ENCODE measurements at places on chromosomes 16 and 17. TPM values are rescaled to one million over a fixed set of nuclear protein-coding genes. Genes with fewer than 3 reads are reported as not detected.

DNA sequence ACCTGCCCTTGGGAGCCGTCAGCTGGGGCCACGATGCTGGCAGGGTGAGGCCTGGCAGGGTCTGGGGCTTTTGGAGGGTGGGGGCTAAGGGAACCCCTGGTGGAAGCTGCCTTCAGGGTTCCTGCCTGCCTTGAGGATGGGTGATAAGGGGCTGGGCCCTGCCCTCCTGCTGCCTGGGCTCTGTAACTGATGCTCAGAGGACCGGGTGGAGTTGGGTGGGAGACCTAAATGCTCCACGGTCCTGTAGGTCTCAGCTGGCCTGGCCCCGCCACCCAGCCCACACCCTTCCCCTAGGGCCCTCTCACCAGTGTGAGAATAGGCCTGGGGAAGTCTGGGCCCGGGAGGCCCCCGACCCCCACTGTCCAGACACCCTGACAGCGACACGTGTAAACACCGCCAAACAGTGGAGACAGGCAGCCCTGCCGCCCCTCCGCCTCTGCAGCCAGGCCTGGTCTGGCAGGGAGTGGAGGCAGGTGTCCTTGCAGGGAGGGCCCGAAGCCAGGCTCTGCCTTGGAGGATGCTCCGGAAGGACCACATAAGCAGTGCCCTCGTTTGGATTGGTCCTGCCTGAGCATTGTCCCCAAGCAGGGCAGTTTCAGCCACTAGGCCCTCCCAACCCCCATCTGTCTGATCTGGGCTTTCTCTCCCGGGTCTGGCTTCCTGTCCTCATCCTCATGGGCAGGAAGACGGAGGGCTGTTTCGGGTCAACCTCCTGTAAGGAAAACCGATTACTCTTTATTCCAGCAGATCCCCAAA lies 6.5 kb upstream of the BAHCC1 start:
- peaks cover 55% of the 10 kb centered on the region for H3K27me3 ChIP-seq
- no peaks in the 10 kb centered on the region for H3K36me3 ChIP-seq
- no peak for DNase-seq
- H3K4me1 ChIP-seq = peaks cover 1% of the 10 kb centered on the region
- no peak overlapping the region for H3K4me3 ChIP-seq
- no peak overlapping the region for H3K27ac ChIP-seq

GRCh38 chr17:74119049-74119580 lies 84.4 kb upstream of the RPL38 start:
- H3K4me1 ChIP-seq = no peaks in the 10 kb centered on the region
- no peaks in the 10 kb centered on the region for H3K36me3 ChIP-seq
- no peak overlapping the region for H3K4me3 ChIP-seq

DNA sequence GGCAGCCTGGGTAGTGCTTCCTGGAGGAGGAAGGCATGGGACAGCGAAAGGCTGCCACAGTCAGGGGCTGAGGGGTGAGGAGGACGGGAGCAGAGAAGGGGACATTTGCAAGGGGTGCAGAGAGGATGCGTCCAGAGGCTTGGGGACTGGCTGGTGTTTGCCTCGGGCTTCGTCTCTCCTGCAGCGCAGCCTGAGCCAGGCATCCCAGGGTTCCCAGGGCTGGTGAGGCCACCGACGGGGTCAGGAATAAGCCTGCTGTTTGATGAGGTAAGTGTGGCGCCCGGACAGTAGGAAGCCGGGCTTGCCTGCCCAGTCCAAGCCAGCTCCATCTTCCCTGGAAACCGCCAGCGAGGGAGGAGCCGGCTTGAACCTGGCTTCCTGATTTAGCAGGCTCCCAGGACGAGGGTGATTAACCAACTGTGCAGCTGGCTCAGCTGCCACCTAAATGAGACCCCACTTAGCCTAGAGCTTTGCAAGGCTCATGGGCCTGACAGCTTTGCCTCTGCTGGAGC lies 47.8 kb downstream of the PITPNM3 start:
- H3K4me3 ChIP-seq = no peak overlapping the region
- no peak for DNase-seq
- H3K27ac ChIP-seq = no peak overlapping the region
- H3K36me3 ChIP-seq = no peaks in the 10 kb centered on the region
- H3K4me1 ChIP-seq = no peaks in the 10 kb centered on the region

DNA sequence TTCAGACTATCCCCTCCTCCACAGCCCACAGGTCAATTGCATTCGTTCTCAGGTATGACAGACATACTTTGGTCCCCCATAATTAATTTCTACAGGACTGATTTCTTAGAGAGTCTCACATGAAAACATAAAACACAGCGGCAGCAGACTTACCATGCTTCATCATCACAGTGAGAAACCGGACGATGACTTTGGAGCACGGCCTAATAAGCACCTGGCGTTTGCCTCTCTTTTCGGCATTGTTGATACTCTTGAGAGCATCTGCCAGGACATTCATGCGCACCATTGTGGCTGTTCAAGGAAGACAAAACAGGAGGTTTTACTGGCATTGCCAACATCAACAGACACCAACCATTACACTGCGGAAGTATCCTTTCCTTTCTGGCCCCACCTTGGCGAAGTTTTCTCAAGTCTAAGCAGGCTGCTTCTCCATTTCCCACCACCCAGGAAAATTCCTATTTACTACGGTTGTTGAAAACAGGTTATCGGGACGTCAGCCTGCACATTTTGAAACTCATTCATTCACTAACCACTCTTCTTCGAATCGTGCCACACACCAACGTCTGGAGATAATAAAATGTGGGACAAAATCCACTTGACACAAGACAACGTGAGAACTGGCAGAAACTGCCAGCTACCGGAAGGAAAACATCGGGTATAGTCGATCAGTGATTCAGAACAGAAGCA lies 1.2 kb downstream of the RPS15A start:
- H3K4me3 ChIP-seq = peak overlapping the region; percentile 76
- peak overlapping the region; percentile 85 for H3K27ac ChIP-seq
- peaks cover 56% of the 10 kb centered on the region for H3K36me3 ChIP-seq
- H3K4me1 ChIP-seq = peaks cover 46% of the 10 kb centered on the region
- DNase-seq = no peak

Gene CRHR1
- total RNA-seq = not detected

All from CD8-positive, alpha-beta memory T cell (primary cell).